ENCODE measurements at places on chromosomes 6 and 20.

- DNase-seq: no peak
Observed at GRCh38 chr6:150261997-150262697, 106.7 kb upstream of the IYD start.

DNA sequence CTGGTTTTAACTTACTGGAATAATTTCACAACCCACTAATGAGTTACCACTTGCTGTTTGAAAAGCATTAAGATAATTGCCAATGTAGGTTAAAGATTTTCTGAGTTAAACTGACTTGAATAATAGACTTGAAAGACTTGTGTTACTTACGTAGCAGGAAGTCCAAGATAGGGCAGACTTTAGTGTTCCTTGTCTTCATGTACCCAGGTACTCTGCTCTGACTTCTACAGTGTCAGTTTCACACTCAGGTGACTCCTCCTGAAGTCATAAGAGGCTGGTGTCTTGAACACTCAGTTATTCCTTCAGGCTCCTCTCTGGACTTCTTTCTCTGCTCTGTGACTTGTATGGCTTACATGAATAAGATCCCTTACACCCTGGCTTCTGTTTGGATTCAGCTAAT, 76.3 kb upstream of the SGK1 start:
- DNase-seq: no peak

DNA sequence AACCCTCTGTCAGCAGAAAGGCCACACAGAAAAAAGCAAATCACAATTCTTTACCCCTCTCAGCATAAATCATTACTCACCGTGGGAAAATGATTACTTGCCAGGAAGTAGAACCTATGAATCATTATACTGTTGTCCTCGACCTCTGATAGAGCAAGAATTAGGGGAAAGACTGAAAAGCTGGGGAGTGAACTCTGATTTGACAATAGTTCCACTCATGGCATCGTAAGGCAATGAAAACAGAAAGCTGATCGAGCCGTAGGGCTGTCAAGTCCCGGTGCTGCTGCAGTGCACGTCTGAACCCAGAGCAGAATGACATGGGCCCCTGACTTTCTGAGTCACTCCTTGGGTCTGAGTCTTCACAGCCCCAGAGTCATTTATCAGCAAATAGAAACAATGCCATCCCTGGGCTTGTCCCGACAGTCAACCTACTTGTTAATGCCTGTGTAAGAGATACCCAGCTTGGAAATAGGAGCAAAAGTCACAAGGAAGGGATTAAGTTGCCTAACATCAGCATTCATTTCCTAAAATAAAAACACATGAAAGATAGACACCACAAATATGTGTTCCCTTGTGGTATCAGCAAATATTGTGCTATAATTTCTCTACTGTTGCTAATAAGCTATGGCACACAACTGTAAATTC, 224.8 kb upstream of the MARCKS start:
- DNase-seq: peak; percentile 66

GRCh38 chr6:118383924-118384323, 164.2 kb upstream of the PLN start:
- DNase-seq: no peak

DNA sequence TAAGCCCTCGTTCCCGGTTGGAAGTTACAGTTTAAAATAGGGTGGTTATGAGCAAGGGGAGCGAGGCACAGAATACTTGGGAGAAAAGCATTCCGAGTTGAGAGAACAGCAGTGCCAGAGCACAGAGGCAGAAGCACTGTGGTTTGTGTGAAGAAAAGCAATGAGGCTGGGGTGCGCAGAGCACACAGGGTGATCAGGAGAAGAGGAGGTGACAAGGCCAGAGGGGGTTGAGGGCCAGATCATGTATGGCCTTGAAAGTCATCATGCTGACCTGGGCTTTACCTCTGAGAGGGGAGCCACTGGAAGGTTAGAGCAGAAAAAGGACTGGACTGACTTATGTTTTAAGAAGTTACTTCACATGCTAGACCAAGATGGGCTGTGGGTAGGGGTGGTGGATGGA, 3.5 kb upstream of the BTN3A2 start:
- no peak for DNase-seq

- no peak for DNase-seq
Observed at GRCh38 chr20:38267296-38267695, 6.8 kb upstream of the KIAA1755 start.

DNA sequence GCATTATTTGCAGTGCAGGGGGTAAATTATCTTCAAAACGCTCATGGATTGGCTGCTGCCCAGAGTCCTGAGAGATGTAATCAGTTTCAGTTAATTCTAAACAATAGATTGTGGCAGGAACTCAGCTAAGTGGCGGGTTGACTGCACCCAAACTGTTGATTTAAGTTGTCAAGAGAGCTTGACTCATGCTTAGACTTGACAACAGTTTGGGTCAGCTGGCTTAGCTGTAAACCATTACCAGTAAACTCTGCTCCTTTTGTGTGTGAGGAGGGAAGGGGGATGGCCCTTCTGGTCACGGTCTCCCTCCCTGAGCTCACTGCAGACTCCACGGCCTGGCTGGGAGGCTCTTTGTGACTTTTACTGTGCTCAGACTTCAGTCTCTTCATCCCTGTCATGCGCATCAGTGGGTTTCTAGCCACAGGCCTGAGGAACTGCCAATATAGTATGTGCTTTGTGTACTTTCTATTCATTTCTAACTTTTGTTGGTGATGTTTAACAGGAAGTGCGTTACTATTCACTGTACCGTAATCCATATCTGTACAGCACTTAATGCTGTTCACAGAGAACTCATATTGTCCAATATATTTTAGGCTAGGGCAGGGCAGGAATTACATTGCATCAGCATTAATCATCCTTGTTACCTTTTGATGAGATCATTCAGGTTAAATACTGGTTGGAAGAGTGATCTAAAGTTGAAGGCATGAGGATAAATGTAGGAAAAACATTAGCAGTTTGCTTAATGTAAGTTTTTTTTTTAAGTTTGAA, 488.3 kb downstream of the CDKAL1 start:
- no peak for DNase-seq

GRCh38 chr6:13035606-13036005, 292.7 kb downstream of the TBC1D7 start:
- DNase-seq: no peak

DNA sequence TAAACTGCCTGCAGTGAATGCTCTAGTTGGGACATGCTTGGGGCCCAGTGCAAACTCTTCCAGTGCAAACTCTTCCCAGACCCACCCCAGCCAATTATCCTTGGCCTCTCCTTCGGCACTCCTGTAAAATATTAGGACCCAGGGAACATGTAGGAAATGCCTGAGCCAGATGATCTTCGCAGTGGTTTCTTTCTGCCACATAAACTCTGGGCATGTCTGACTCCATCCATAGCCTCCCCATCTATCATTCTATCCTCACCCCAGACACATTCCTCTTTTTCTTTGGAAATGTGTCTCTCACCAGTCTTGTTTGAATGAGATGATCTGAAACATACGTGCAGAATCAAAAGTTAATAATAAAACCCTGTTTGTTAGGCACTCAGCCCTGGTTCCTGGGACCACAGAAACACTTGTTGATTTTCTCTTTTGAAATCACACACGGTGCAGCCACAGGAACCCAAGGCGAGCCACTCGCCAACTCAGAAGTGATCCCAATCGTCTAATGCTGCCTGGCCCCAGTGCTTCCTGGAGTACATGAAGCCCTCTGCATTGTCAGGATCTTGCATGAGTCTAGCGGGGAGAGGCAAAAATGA, 108.9 kb upstream of the CST7 start:
- no peak for DNase-seq

- peak; percentile 67 for DNase-seq
Observed at GRCh38 chr20:62900052-62900691, 26.1 kb downstream of the DIDO1 start.

GRCh38 chr6:40393641-40394040, 193.5 kb downstream of the LRFN2 start:
- no peak for DNase-seq

DNA sequence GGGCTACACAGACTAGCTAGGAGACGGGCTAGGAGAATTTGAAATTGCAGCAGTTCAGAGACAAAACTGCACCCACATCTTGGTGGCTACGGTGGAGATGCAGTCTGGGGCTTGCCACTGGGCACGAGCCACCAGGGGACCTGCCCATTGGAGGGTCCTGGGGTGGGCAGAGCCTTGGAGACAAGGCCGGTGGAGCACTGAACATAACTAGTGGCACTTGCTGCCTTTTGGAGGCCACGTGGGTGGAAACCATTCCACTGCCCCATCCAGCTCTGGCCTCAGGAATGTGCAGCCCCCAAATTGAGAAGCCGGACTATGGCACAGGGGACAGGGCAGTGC, 113.4 kb downstream of the NFATC2 start:
- no peak for DNase-seq

GRCh38 chr6:142207265-142207877, 60.3 kb downstream of the VTA1 start:
- peak; percentile 10 for DNase-seq

- no peak for DNase-seq
Observed at GRCh38 chr20:35527122-35527769, 2.2 kb downstream of the C20orf173 start.

DNA sequence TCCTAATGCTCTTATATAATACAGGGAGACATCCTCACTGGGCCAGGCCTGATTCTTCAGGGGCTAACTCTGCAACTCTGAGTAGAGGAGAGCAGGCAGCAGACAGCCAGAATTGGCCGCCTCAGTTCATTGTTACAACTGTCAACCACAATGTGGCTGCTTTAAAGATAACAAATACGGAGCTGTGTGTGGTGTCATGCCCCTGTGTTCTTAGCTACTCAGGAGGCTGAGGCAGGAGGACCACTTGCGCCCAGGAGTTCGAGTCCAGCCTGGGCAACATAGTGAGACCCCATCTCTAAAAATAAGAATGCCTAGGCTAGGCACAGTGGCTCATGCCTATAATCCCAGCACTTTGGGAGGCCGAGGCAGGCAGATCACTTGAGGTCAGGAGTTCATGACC, 34.3 kb downstream of the CEP250 start:
- no peak for DNase-seq

DNA sequence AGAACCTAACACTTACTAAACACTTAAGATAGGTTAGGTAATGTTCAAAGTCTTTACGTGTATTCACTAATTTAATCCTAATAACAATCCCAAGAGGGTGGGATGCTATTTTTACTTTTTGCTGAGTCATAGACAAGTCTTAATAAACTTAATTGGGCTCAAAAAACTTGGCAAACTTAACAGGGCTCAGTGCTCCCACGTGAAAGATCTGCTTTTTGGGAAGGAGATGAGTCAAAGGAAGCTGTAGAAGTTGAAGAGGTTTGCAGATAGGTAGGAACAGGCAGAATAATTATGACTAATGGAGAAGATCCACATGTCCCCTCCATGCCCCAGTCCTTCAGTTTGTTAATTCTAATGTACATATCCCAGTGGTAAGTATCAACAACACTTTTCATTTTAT, 44.5 kb upstream of the STMND1 start:
- no peak for DNase-seq

DNA sequence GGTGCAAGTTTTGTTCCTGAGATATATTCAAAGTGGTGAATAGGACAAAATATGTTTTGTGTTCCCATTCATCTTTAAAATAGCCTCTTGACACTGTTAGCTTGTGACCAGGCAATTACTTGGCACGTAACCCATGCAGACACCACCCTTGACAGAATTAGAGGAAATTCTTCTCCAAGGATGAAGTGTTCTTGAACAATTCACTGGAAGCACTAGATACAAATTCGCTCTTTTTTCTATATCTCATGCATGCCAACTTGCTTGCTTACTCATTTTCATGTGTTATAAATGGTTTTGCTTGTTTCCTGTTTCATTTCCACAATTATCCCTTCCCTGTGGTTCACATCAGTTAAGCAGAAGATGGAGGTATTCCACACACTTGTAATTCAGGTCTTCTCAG, 105.2 kb upstream of the MAN1A1 start:
- no peak for DNase-seq

DNA sequence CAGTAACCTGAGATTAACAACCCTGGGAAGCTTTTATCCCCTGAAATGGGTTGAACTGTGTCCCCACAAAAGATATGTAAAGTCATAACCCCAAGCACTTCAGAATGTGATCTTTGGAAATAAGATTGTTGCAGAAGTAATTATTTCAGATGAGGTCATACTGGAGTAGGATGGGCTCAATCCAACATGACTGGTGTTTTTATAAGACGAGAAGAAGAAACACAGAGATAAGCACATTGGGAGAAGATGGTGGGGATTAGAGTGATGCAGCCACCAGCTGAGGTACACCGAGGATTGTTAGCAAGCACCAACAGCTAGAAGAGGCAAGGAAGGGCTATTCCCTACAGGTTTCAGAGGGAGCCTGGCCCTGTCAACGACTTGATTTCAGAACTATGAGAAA, 12.5 kb upstream of the RNF217 start:
- DNase-seq: no peak

DNA sequence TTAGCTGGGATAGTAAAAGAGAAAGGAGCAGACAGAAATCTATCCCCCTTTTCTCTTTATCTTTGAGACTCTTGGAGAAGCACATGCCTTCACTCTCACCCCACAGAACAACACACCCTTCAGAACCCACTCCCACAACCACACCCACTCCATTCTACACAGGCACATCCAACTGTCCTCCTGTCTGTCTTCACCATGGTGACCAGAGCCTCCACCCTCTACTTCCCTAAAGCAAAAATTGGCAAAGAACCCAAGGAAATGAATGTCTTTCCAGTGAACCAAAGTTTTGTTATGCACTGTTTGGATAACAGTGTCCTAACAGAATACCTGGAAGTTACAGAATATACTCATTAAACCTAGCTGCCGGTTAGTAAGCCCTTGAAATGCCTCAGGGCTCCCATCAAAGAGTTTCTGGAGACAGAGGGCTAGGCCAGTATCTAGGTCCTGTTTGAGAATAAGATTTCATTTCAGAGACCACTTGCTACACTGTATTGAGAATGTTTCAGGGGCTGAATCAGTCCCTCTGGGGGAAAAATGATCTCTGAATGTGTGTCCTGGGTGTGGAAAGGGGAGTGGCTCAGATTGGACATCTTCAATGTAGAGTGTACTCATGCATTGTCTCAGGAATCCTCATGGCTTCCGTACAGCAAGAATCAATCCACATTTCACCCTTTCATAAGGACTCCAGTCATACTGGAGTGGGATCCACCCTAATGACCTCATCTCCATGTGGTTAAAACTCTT, 101.1 kb downstream of the LY86 start:
- DNase-seq: no peak

DNA sequence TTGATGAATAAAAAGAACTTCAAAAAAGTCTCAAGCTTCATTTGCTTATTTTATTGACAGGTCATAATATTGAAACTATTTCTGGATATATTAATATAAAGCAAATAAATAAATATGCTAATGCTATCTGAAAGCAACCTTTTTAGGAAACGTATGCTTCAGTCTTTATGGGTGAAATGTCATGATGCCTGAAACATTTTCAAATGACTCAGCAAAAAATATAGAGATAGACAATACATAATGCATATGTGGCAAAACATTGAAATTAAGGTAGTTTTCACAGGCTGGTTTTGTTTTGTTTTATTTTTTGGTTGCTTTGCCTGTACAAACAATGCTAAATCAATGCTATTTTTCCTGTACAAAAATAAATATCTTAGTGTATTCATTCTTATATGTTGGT, 194.4 kb upstream of the PLCB4 start:
- DNase-seq: no peak

GRCh38 chr6:15329197-15329671, 83.4 kb downstream of the JARID2 start:
- no peak for DNase-seq

- DNase-seq: no peak
Observed at GRCh38 chr20:611843-612185, 1.7 kb upstream of the TCF15 start.
